ENCODE measurements at places on chromosomes 7 and 10. TPM values are rescaled to one million over a fixed set of nuclear protein-coding genes. Genes with fewer than 3 reads are reported as not detected.

SEC23IP gene
- 39.7 TPM for total RNA-seq

ZNF37A gene
- 17.4 TPM for total RNA-seq

CDH23 gene
- 4.3 TPM for total RNA-seq

PTPN20 gene
- total RNA-seq: 5.6 TPM

WDR86 gene
- total RNA-seq: 9.0 TPM

EIF3B gene
- total RNA-seq: 166 TPM

NODAL gene
- total RNA-seq: not detected

TMEM270 gene
- total RNA-seq: not detected

PYROXD2 gene
- 11.5 TPM for total RNA-seq

GPR26 gene
- total RNA-seq: not detected

SPAG6 gene
- total RNA-seq: 2.1 TPM

NEURL1 gene
- 0.26 TPM for total RNA-seq

NSMCE4A gene
- total RNA-seq: 24.0 TPM

STEAP4 gene
- total RNA-seq: 270 TPM

CYP26A1 gene
- not detected for total RNA-seq

TACC2 gene
- total RNA-seq: 14.1 TPM

CUZD1 gene
- 0.91 TPM for total RNA-seq

TFR2 gene
- total RNA-seq: 0.65 TPM

PDZD7 gene
- total RNA-seq: 0.91 TPM

IDI2 gene
- total RNA-seq: not detected

SKAP2 gene
- total RNA-seq: 2.4 TPM

EIF5AL1 gene
- total RNA-seq: 1.5 TPM

SOSTDC1 gene
- total RNA-seq: not detected

Measured in articular chondrocyte of knee joint (primary cell).